ENCODE measurements at places on chromosomes 11 and 22.
A peak's percentile ranks its signal among the peaks of the same experiment; 100 is the strongest.

GRCh38 chr11:45289369-45289768, 3.2 kb upstream of the SYT13 start:
- peak; percentile 66 for DNase-seq

GRCh38 chr11:17014833-17015626, 816 bp upstream of the PLEKHA7 start:
- peak; percentile 13 for DNase-seq

GRCh38 chr22:23384431-23384830, 195.7 kb downstream of the IGLL1 start:
- no peak for DNase-seq

GRCh38 chr22:20585639-20586402, 78.4 kb downstream of the MED15 start:
- no peak for DNase-seq

- no peak for DNase-seq
Measured at GRCh38 chr11:109791337-109791736, 301.9 kb upstream of the ZC3H12C start.

DNA sequence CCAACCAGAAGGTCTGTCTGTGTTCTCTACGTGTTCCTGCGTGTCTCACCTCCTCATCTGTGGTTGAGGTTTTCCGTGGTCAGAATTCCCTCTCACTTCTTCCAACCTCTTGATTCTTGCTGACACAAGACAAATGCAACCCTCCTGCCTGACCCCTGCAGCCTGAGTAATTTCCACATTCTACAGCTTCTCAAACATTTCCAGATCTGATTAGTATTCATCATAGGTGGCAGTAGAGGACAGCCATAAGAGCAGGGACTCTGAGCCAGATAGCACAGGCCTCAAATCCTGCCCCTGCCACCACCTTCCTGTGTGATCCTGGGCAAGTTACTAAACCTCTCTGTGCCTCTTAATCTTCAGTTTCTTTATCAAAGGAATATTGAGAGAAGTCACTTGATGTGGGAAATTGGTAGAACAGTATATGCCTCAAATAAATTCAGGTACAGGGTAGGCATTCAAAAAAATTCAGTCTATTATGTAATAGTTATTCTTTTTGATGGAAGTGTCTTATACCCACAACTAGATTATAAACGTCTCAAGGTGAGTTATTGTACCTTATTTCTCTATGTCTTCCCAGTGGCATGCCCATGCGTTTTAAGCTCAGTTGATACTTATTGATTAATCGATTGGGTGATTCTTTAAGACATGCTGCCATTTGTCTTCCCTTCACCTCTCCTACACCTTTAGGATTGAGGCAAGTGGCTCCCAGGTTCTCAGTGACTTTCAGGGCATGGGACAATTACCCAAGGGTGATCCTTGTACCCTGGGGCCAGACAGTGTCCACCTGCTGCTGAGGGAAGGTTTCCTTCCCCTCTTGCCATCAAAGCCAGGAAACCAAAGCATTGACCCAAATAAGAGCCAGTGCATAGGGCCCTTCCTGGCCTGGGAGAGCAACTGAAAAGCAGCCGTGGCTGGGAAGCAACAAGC, 19.6 kb downstream of the POU2AF1 start:
- DNase-seq = no peak

Data from EL (cell line).